ENCODE measurements at places on chromosomes 5 and 9.

- DNase-seq = no peak
Observed at GRCh38 chr5:109939116-109939682, 249.5 kb downstream of the MAN2A1 start.

- no peak for DNase-seq
Observed at GRCh38 chr9:18605766-18606180, 131.8 kb downstream of the ADAMTSL1 start.

DNA sequence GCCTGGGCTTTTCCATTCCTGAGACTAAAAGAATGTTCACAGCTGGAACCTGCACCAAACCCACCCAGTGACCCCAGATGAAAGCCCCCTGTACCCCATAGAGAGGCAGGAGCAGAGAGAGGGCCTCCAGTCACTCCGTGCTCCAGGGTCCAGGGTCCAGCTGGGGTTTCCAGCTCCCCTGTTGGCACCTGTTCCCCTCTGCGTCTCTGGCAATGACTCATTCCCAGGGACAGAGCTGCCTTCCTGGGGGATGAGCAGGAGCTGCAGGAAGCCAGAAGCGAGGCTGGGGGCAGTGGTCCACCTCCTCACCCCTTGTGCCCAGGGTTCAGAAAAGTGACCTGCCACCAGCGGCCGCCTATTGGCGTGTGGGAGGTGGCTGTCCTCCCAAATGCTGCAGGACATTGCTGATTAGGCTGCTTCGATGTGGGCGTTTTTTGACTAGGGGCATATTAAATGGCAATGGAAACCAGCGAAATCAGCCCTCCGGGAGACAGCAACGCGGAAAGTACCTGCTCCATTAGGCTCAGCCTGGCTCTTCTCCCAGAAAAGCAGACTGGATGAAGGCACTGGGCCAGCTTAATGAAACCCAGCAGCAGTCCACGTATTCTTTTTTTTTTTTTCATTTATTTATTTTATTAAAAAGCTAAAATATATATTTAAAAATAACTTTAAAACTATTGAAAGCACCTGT, 97.4 kb downstream of the DAP start:
- no peak for DNase-seq

DNA sequence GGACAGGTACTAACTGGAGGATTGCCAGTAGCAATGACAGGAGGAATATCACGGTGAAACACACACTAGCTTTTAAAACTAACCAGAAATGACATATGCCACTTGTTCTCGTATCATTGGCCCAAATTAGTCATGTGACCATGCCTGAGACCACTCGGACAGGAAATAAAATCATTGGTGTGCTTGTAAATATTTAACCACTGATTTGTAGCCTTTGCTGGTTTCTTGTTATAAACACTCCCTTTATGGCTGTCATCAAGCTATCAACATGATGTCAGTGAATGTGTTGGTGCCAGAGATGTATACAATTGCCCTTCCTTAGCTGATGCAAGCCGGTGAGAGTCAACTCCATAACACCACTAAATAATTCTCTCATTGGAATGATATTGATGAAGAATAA, 123.7 kb upstream of the ANKH start:
- no peak for DNase-seq

DNA sequence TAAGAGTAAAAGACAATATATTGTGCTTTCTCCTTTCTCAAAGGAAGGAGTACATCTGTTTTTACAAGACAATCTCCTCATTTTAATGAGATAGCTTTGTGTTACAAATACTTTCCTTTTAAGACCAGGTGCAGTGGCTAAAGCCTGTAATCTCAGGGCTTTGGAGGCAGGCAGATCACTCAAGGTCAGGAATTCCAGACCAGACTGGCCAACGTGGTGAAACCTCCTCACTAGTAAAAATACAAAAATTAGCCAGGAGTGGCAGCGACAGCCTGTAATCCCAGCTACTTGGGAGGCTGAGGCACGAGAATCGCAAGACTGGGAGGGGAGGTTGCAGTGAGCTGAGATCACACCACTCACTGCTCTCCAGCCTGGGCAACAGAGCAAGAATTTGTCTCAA, 11.8 kb downstream of the TMEM161B start:
- no peak for DNase-seq

- no peak for DNase-seq
Observed at GRCh38 chr5:82622711-82623514, 344.8 kb upstream of the RPS23 start.

DNA sequence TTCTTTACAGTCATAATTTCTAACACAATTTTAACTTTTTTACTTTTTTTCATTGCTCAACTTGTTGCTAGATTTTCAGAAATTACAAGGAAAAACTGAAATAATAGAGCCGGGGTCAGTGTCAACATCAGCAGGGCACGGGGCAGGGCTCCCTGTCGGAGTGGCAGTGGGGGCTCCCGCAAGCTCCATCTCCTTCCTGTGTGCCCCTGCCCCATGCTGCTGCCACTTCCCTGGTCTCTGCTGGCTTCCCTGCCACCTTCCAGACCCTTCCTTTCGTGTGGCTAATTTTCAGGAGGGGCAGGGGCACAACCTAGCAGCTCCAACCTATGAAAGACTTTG, 1.0 kb upstream of the EXOC3 start:
- no peak for DNase-seq

DNA sequence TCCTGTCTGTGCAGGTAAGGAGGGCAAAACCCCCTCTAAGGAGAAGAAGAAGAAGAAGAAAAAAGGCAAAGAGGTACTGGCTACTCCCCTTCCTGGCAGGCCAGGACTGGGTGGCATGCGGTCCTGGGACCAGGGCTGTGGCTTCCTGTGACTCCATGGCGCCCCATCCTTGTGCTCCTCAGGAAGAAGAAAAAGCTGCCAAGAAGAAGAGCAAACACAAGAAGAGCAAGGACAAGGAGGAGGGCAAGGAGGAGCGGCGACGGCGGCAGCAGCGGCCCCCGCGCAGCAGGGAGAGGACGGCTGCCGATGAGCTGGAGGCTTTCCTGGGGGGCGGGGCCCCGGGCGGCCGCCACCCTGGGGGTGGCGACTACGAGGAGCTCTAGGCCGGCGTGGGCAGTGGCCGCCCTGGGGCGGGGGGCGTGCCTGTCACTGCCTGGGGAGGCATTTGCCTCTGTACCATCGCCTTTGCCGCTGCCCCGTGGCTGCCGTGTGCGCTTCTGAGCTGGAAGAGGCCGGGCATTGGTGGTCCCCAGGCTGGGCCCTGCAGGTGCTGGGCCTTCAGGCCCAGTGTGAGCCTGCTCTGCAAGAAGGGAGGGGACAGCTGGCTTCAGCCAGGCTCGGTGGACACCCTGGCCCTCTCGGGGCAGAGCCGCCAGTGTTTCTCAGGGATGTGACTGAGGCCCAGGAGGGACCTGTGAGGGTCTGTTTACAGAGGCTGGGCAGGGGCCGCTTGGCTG, 2.0 kb upstream of the AJM1 start:
- no peak for DNase-seq

GRCh38 chr9:84294241-84294950, 46.2 kb downstream of the SLC28A3 start:
- no peak for DNase-seq

GRCh38 chr5:158301186-158301585, 442.2 kb upstream of the CLINT1 start:
- DNase-seq = no peak

- no peak for DNase-seq
Observed at GRCh38 chr5:175813943-175814630, 57.3 kb upstream of the CPLX2 start.
